ENCODE measurements at places on chromosomes 13 and 19.
A peak's percentile ranks its signal among the peaks of the same experiment; 100 is the strongest.

- DNase-seq = no peak
Observed at GRCh38 chr13:44732503-44733098, 156.5 kb upstream of the TSC22D1 start.

GRCh38 chr19:703651-704446 lies 4.9 kb upstream of the PALM start:
- DNase-seq = no peak

- no peak for DNase-seq
Observed at GRCh38 chr19:47226426-47227351, 4.3 kb downstream of the BBC3 start.

GRCh38 chr13:109628251-109628699 lies 158.1 kb downstream of the IRS2 start:
- DNase-seq = peak; percentile 56

DNA sequence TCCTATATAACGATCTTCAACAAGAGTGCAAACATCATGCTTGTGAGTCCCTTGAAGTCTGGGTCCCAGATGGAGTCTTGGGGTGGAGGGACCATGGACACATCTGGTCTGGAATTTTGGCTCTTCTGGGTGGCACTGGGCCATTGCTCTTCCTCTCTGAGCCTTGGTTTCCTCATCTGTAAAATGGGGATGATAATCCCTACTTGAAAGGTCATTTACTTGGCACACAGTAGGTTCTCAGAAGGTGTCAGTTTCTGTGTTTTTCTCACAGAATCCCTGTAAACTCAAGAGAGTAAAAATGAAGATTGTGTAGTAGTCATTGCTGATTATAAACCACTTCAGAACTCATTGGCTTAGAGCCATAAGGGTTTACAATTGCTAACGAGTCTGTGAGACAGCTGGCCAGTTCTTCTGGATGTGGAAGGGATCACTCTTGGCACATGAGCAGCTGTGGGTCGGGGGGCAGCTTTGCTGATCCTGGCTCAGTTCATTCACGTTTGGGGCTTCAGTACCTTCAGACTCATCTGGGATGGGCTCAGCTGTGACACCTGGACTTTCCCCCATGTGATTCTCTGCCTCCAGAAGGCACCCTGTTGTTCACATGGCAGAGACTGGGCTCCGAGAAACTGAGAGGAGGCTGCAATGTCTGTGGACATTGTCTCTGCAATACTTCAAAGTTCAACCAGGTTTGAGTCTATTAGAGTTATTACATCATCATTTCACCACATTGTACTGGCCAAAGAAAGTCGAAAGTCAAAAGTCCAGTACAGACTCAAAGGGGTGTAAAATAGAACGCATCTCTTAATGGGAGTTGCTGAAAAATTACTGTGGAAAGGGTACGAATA lies 7.8 kb downstream of the CYP4F12 start:
- DNase-seq = no peak

DNA sequence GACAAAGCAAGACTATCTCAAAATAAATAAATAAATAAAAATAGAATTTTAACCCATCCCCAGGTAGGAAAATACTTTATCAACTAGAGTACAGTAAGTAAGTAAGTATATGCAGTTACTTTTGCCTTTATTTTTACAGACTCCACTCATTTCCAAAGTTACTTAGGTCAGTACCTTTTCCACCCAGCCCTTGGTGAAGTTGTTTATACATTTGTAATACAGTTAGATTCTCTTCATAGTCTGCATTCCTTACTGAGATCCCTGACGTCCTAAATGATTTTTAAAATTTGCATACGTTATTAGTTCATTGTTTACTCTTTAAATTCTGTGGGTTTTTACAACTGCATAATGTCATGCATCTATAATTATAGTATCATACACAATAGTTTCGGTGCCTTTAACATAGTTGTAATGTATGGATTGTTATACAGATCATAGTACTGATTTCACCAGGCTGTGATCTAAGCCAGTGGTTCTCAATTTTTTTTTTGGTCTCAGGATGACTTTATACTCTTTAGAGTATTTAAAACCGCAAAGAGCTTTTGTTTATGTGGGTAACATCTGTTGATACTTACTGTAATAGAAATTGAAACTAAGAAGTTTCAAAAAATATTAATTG lies 10.4 kb downstream of the SETDB2 start:
- DNase-seq = no peak

- DNase-seq = no peak
Observed at GRCh38 chr13:34421858-34422475, 520.1 kb upstream of the NBEA start.

DNA sequence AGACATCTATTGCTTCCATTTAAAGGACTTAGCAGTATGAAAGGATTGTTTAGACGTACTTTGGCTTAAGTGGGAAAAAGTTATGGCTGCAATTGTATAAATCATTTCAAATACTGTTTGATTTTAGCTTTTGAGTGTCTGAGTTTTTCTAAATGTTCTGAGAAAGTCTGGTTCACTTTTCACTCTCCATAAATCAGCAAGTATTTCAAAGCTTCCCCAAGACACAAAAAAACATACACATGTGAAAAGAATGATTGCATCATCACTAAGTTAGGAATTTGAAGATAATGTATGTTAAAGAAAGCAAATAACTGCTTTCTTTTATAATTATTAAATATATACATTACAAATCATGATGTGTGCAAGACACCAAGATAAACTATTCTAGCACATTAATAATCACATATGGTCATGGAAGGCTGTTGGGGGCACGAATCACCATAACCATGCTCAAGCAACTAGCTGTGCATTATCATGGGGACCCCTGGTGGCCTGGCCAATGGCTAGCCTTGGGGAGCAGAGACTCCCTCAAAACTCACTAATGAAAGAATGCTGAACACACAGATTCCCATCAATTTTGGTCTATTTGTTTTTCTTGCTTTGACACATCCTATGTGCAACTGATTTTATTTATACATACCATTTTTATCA lies 111.1 kb downstream of the MIPEP start:
- DNase-seq = no peak

- DNase-seq = no peak
Observed at GRCh38 chr13:112105244-112105681, 38.3 kb downstream of the SOX1 start.

Measured in non-pigmented ciliary epithelial cell (primary cell).